Activated CD4-positive, alpha-beta T cell treated with anti-CD3 and anti-CD28 coated beads, Interleukin-2, amount 10 ng/mL, durations not matched to agents 24 days and 14 days (primary cell): ENCODE measurements at places on chromosomes 16 and 17. TPM values are rescaled to one million over a fixed set of nuclear protein-coding genes. Genes with fewer than 3 reads are reported as not detected.

GRCh38 chr17:78925662-78926555 is 722 bp upstream of the TIMP2 start:
- DNase-seq: no peak
- no peaks in the 10 kb centered on the region for H3K36me3 ChIP-seq
- H3K27ac ChIP-seq: no peak overlapping the region

DNA sequence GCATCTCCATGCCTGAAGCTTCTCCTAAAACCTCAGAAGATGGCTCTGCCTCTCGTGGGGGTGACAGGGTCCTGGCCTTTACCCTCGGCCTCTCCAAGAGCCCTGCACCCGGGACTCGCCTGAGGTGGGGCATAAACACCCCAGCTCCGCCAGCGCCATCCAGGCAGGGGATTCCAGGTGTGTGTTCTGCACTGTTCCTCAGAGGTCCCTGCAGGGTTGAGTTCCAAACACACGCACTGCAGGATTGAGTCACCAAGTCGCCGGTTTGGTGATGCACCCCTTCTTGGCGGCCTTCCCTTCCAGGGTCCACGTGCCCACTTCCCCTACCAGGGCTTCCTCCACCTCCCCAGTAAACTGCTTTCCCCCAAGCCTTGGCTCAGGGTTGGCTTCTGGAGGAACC is 40.0 kb upstream of the RBFOX3 start:
- H3K4me3 ChIP-seq: no peak overlapping the region
- H3K27me3 ChIP-seq: peaks cover 5% of the 10 kb centered on the region
- no peak overlapping the region for H3K27ac ChIP-seq
- no peaks in the 10 kb centered on the region for H3K4me1 ChIP-seq

GRCh38 chr17:21211825-21212479 is 2.0 kb downstream of the TMEM11 start:
- peaks cover 35% of the 10 kb centered on the region for H3K4me1 ChIP-seq
- H3K27ac ChIP-seq: no peak overlapping the region
- peak overlapping the region; percentile 90 for H3K4me3 ChIP-seq
- H3K27me3 ChIP-seq: no peaks in the 10 kb centered on the region

GRCh38 chr17:40176754-40177110 is 538 bp upstream of the RAPGEFL1 start:
- H3K27me3 ChIP-seq: no peaks in the 10 kb centered on the region
- H3K4me1 ChIP-seq: peaks cover 12% of the 10 kb centered on the region
- H3K27ac ChIP-seq: no peak overlapping the region
- DNase-seq: no peak

DNA sequence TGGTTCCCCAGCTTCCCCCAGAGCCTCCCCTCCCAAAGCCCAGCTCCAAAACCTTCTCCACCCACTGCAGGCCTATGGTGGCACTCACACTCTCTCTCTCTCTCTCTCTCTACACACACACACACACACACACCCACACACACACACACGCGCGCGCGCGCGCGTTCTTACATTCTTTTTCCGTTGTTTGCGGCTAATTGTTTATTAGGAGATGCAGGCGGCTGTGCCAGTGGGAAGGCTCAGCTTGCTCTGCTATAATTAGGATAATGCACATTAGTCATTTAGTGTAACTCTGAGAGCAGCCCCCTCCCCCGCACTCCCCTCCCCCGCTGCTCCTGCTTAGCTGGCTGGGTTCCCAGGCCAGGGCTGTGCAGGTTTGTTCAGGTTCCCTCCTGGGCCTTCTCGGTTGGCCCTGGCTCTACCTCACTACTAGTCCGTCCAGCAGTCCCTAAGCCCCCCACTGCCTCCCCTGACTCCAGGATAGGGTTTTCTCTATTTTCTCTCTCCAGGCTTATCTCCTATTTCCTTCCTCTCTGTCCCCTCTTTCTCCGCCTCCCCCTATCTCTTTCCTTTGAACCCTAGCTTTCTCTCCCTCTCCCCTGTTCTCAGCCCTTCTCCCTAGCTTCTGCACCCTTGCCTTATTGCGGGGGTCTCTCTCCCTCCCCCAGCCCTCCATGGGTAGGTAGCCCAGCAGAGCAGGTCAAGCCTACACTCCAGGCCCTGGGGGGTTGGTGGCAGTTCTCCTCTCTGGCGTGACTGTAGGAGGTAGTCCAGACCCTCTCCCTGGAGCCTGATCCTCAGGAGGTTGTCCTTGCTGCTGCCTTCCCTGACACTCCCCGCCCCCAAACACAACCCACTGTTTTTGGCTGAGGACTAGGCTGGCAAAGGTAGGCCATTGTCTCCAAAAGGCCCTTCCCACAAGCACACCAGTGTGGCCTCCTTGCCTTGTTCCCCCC is 34.0 kb downstream of the TMEM132E start:
- DNase-seq: no peak
- H3K4me1 ChIP-seq: no peaks in the 10 kb centered on the region

DNA sequence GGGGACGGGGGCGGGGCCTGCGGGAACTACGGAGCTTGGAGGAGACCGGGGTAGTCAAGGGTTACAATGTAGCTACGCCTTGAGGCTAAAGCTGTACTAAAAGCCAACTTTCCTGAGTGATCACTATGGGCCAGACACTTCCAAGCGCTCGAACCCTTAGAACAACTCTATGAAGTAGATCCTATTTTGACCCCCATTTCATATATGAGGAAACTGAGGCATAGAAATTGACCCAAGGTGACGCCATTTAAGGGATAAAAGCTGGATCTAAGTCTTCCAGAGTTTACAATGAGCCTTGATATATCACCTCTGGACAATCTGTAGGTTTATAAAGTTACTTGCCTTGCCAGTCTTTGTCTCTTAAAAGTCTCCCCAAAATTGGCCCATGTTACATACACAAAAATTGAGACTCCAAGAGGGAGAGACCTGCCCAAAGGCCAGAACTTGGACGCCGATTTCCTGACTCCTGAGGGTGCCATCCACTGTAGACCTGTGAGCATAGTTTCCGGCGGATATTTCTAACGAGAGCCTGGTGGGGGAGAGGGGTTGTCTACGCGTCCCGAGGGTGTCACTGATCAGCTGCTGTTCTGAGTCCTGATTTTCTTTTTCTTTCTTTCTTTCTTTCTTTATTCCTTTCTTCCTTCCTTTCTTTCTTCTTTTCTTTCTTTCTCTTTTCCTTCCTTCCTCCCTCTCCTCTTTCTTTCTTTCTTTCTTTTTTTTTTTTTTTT is 555 bp upstream of the NCBP3 start:
- no peak overlapping the region for H3K27ac ChIP-seq
- peaks cover 22% of the 10 kb centered on the region for H3K4me1 ChIP-seq
- H3K4me3 ChIP-seq: peak overlapping the region; percentile 97
- H3K27me3 ChIP-seq: peaks cover 18% of the 10 kb centered on the region

GRCh38 chr16:10945065-10945787 is 862 bp downstream of the CLEC16A start:
- peaks cover 7% of the 10 kb centered on the region for H3K36me3 ChIP-seq
- DNase-seq: no peak
- H3K4me3 ChIP-seq: peak overlapping the region; percentile 84

- H3K4me3 ChIP-seq: no peak overlapping the region
- no peaks in the 10 kb centered on the region for H3K4me1 ChIP-seq
Observed at GRCh38 chr17:67326440-67326839, 39.9 kb downstream of the PSMD12 start.

- H3K36me3 ChIP-seq: no peaks in the 10 kb centered on the region
- H3K27ac ChIP-seq: no peak overlapping the region
- peaks cover 4% of the 10 kb centered on the region for H3K4me1 ChIP-seq
- H3K27me3 ChIP-seq: no peaks in the 10 kb centered on the region
- H3K4me3 ChIP-seq: peak overlapping the region; percentile 1
Observed at GRCh38 chr16:27748868-27749546, 199.1 kb downstream of the KATNIP start.

DNA sequence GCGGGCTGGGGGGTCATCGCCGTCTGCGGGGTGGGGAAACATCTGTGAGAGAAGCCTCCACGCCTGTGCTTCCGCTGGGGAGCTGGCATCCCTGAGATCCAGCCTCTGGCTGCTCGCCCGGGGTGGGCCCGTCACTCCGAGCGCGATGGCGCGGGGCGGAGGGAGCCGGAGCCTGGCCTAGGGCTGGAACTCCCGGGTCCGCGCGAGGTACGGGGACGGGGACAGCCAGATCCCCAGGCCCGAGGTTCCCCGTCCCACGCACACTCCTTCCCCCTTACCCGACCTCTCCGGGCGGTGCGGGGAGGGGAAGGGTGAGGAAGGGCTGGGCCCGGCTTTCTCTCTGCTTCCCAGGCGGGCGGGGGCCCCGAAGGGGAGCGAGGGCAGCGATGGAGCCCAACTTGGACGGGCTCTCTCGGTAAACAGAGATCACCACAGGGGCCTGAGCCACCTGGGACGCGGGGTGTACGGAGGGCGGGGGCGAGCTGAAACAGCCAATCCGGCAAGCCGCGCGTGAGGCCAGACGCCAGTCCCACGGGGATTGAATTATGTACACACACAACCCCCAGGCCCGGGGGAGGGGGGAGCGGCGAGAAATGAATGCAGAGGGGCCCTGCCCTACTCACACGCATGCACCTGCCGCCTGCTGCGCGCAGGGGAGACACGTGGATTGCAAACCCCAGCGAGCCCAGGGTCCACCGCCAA is at the start of gene SLC16A11:
SLC16A11 (minus strand) TSS at position 596 of the 702 bp plus-strand sequence; CDS start at position 17, 579 bp downstream.
- peak; percentile 71 for DNase-seq
- H3K36me3 ChIP-seq: peaks cover 5% of the 10 kb centered on the region
- H3K4me1 ChIP-seq: peaks cover 29% of the 10 kb centered on the region
- peaks cover 15% of the 10 kb centered on the region for H3K27me3 ChIP-seq

GRCh38 chr17:18382441-18383078 is 5.0 kb downstream of the EVPLL start:
- no peak overlapping the region for H3K27ac ChIP-seq
- H3K27me3 ChIP-seq: peaks cover 22% of the 10 kb centered on the region
- peak; percentile 45 for DNase-seq
- peaks cover 2% of the 10 kb centered on the region for H3K4me1 ChIP-seq
- no peak overlapping the region for H3K4me3 ChIP-seq

- H3K36me3 ChIP-seq: peaks cover 2% of the 10 kb centered on the region
- peak; percentile 65 for DNase-seq
- peaks cover 8% of the 10 kb centered on the region for H3K4me1 ChIP-seq
- H3K27ac ChIP-seq: no peak overlapping the region
- H3K27me3 ChIP-seq: peaks cover 38% of the 10 kb centered on the region
- no peak overlapping the region for H3K4me3 ChIP-seq
Observed at GRCh38 chr16:68434624-68435210, 13.6 kb downstream of the SMPD3 start.

GRCh38 chr17:79081571-79082276 is 7.1 kb downstream of the ENGASE start:
- no peak for DNase-seq
- H3K4me1 ChIP-seq: no peaks in the 10 kb centered on the region
- peaks cover 21% of the 10 kb centered on the region for H3K36me3 ChIP-seq
- no peak overlapping the region for H3K4me3 ChIP-seq
- no peaks in the 10 kb centered on the region for H3K27me3 ChIP-seq
- H3K27ac ChIP-seq: no peak overlapping the region

- no peak overlapping the region for H3K4me3 ChIP-seq
- no peaks in the 10 kb centered on the region for H3K27me3 ChIP-seq
- no peak overlapping the region for H3K27ac ChIP-seq
- no peak for DNase-seq
- no peaks in the 10 kb centered on the region for H3K36me3 ChIP-seq
- no peaks in the 10 kb centered on the region for H3K4me1 ChIP-seq
Observed at GRCh38 chr16:86377251-86378022, 132.9 kb upstream of the FOXF1 start.

GRCh38 chr16:56969769-56970168 is 8.0 kb downstream of the CETP start:
- H3K4me1 ChIP-seq: peaks cover 19% of the 10 kb centered on the region
- no peak for DNase-seq
- no peak overlapping the region for H3K4me3 ChIP-seq

DNA sequence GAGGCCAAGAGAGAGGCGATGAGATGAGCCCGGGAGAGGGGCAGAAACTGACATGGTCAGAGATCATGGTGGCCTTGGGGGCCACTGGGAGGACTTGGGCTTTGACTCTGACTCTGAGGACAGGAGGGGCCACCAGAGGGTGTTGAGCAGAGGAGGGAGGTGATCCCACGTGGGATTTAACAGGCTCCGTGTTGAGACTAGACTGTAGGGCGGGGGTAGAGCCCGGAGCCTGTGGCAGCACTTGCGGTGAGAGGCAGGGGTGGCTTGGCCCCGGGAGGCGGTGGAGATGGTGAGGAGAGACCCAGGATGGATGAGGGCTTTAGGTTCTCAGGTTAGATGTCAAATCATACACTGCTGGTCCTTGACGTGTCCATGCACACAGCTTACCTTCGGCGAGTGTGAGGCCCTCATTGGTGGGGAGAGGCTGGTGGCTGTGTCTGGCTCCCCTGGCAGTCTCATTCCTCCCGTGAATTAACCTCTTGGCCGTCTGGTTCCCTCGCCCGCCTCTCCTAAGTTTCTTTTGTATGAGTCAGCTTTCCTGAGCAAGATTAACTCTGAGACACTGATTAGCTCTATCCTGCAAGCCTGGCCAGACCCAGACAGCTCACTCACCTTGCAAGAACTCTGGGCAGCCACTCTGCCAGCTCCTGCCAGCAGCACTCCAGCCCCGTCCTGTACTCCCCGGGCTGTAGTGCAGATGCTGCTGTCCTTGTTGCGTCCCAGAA is 39.7 kb downstream of the VPS35L start:
- H3K27me3 ChIP-seq: no peaks in the 10 kb centered on the region
- no peak overlapping the region for H3K27ac ChIP-seq
- peaks cover 12% of the 10 kb centered on the region for H3K36me3 ChIP-seq
- H3K4me3 ChIP-seq: no peak overlapping the region
- no peaks in the 10 kb centered on the region for H3K4me1 ChIP-seq
- DNase-seq: no peak

- no peak overlapping the region for H3K4me3 ChIP-seq
- H3K27me3 ChIP-seq: no peaks in the 10 kb centered on the region
- no peaks in the 10 kb centered on the region for H3K4me1 ChIP-seq
- no peak overlapping the region for H3K27ac ChIP-seq
- no peak for DNase-seq
Observed at GRCh38 chr16:82301146-82301755, 131.2 kb upstream of the MPHOSPH6 start.

DNA sequence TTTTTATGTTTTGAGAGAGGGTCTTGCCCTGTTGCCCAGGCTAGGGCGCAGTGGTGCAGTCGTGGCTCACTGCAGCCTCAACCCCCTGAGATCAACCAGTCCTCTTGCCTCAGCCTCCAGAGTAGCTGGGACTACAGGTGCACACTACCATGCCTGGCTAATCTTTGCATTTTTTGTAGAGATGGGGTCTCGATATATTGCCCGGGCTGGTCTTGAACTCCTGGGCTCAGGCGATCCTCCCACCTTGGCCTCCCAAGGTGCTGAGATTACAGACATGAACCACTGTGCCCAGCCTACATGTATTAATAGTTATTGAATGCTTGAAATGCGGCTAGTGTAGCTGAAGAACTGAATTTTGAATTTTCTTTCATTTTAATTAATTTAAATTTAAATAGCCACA is 12.2 kb downstream of the C1QTNF1 start:
- no peak overlapping the region for H3K27ac ChIP-seq
- no peak for DNase-seq
- H3K4me1 ChIP-seq: no peaks in the 10 kb centered on the region
- H3K36me3 ChIP-seq: no peaks in the 10 kb centered on the region
- H3K27me3 ChIP-seq: peaks cover 5% of the 10 kb centered on the region

GRCh38 chr16:19130385-19130784 is 16.6 kb downstream of the ITPRIPL2 start:
- H3K4me1 ChIP-seq: peaks cover 53% of the 10 kb centered on the region
- DNase-seq: no peak
- H3K36me3 ChIP-seq: peaks cover 11% of the 10 kb centered on the region

Gene ZSCAN10
- total RNA-seq: not detected in 2 replicates

Gene WDR45B
- total RNA-seq: 62.8 and 66.8 TPM in 2 replicates

Gene ZNF207
- 269 and 272 TPM in 2 replicates for total RNA-seq

Gene ATP2C2
- not detected in 2 replicates for total RNA-seq

Gene ADAM11
- total RNA-seq: 0.12 TPM in 2 replicates

Gene KRT15
- total RNA-seq: not detected in 2 replicates

Gene CCDC200
- 0.65 and 0.92 TPM in 2 replicates for total RNA-seq

Gene COG4
- total RNA-seq: 38.3 and 42.1 TPM in 2 replicates
